ENCODE measurements at places on chromosomes 11 and 22. TPM values are rescaled to one million over a fixed set of nuclear protein-coding genes. Genes with fewer than 3 reads are reported as not detected.

Gene IFT27
- 6.0 TPM for total RNA-seq

- no peak for DNase-seq
Observed at GRCh38 chr22:37894939-37895670, 11.0 kb upstream of the MICALL1 start.

DNA sequence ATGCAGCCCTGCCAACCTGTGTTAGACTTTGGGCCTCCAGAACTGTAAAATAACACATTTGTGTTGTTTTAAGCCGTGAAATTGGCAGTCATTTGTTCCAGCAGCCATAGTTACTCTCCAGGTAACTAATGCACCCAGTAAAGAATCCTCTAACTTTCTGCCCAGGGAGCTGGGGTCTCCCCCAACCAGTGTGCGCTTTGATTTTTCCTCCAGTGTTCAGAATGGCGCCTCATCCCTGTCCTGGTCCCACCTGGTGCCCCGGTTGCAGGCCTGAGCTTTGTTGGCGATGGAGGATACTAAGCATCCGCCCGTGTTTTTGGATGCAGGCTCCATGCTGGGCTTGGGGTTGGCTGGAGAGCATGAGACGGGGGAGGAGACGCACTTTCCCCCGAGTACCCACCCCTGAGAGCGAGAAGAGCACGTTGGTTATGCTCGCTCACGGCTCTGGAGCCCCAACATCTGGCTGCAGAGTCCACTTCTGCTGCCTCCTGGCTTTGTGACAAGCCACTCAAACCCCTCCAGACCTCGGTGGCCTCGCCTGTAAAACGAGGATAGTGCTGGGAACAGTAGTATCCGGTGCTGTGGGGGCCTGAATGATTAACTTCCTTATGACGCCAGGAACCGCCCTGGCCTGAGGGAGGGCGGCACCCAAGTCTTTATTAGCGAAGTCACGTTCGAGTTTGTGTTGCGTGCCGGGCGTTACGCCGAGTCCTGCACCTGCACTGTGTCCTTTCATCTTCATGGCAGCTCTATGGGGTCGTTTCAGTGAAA is 25.8 kb downstream of the MRGPRD start:
- DNase-seq = peak; percentile 47

GRCh38 chr11:22626573-22627239 is 1.1 kb upstream of the FANCF start:
- DNase-seq = no peak

GRCh38 chr11:65928667-65929066 is 9.4 kb downstream of the DRAP1 start:
- no peak for DNase-seq

DNA sequence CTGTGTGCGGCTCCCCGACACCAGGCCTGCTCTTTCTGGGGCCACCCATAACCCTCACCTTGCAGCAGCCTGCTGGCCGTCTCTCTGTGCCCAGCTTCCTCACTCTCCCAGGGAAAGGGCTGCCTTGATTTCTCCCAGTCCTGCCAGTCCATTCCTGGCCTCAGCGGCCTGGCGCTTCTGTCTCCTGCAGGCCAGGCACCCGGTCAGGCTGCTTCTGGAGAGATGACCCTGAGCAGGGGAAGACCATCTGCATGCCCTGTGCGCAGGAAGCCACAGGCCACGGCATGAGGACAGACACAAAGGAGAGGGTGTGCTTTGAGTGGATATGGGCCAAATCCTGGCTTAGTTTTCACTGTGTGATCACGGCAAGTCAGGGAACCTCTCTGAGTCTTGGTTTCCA is 86.2 kb downstream of the TSPAN18 start:
- DNase-seq = no peak

- DNase-seq = no peak
Observed at GRCh38 chr22:48740086-48740730, 1087.5 kb downstream of the BRD1 start.

DNA sequence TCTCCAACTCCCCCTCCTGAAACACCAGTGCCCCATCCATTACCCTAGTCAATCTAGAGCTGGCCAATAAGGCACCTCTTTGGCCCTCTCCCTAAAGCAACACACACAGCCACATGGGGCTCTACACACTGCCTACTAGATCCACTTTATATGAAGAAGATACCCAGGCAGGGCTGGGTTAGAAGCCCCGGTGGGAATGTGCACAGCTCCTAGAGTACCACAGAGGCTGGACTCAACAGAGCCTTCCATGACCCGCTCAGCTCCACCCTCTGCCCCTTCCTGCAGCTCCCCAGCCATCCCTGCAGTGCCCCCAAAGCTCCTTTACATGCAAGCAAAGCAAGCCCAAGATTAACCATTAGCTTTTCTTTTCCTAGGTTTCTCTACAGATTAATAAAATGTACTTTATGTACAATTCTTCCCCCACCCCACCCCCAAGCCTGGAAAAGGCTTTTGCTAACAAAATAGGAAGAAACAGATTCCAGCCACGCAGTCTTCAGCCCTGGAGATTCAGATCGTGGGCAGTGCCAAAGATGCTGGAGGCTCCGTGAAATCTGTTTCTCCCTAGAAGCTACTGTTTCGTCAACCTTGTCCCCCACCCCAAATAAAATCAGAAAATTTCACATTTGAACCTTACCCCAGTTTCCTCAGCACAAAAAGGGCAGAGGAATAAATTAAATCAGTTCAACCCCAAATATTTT is 51.8 kb downstream of the IGSF9B start:
- no peak for DNase-seq
